HEK293T (cell line): ENCODE measurements at places on chromosomes 7 and 10.
A peak's percentile ranks its signal among the peaks of the same experiment; 100 is the strongest.

DNA sequence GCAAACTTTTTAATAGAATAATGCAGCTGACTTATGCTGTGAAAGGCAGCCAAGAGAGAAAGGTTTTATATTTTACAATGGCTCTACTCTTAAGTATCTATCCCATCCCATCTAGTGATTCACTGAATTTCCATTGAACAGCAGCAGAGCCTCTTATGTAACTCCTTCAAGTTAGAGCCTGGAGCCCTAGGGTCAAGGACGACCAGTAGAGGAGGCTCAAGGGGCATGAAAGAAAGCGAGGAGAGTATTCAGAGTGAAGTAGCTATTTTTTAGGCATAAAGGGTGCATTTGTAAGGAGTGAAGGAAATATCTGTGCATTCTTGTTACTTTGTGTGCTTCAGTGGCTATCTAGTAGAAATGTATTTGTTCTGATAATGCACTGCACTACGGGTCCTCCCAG lies 180.2 kb upstream of the TPK1 start:
- DNase-seq, result no peak

- no peak for DNase-seq
Observed at GRCh38 chr10:81704596-81704995, 170.4 kb upstream of the NRG3 start.

DNA sequence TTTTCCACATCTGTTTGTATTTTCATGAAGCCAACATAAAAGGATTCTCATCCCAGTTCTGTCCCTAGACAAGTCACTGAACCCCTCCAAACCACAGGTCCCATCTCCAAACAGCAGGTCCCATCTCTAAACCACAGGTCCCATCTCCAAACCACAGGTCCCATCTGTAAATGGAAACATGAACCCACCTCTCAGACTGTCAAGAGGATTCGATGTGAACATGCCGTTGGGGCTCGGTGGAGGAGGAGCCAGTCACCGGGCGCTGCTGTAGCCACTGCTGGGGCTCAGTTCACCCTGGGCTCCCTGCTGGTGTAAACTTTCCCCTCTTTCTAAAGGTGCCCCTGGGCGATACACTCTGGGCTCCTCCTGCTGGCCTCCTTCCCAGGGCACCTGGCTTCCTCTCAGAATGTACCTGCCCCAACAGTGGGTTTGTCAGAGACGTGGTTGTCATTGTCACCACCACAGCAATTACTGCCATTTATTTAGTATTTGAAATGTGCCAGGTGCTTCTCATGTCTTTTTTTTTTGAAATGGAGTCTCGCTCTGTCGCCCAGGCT lies 13.0 kb downstream of the LHPP start:
- DNase-seq, result no peak

DNA sequence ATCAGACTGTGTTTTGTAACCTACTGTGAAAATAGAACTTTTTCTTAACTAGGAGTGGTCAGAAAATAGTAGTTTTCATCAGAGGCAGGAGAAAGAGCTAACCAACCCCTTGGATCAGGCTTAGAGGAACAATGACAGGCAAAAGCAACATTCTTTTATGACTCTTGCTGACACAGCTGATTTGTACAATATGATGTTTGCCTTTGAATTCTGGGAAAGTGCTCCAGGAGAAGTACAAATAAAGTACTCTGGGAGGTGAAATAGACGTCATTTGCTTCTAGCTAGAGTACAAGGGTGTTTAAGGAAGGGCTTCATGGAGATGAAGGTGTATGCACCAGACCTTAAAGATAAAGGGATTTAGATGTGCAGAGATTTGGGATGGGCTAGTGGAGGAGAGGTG lies 75.1 kb upstream of the KIAA1217 start:
- DNase-seq, result no peak

GRCh38 chr7:123305840-123306375 lies 106.1 kb upstream of the SLC13A1 start:
- no peak for DNase-seq

- DNase-seq, result no peak
Observed at GRCh38 chr7:6504996-6505395, 46.3 kb downstream of the GRID2IP start.

DNA sequence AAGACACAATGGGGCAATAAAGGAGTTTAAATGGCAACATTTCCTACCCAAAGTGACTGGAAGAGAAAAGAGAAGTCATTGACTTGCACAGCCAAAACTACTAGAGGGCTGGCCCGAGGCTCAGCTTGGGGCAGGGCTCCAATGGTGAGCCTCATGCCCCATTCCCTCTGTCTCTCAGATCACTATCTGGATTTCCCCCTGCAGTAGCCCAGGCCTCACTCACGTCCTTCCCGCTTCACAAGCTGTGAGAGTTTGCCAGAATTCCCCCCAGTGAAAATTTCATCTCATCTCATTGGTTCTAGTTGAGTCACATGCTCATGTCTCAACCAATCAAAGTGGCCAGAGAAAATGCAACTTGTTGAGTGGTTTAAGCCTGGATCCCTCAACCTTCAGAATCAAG lies 181.3 kb downstream of the WDR11 start:
- DNase-seq, result no peak

DNA sequence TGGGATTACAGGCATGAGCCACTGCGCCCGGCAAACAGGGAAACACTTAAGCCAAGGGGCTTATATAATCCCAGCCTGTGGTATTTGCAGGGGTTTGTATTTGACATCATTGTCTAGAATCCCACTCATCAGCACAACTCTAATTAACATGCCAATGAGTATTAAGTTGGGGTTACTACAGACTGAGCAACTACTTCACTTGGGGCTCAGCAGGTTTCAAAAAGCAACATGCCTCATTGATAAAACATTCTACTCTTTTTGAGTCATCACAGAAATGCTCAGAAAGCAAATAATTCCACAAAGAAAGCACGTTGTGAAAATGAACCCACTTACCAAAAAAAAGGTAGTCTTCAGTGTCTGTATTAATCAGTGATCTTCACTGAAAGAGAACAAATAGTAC lies 236.9 kb upstream of the CELF2 start:
- no peak for DNase-seq

- no peak for DNase-seq
Observed at GRCh38 chr7:1829111-1829510, 159.0 kb downstream of the ELFN1 start.

DNA sequence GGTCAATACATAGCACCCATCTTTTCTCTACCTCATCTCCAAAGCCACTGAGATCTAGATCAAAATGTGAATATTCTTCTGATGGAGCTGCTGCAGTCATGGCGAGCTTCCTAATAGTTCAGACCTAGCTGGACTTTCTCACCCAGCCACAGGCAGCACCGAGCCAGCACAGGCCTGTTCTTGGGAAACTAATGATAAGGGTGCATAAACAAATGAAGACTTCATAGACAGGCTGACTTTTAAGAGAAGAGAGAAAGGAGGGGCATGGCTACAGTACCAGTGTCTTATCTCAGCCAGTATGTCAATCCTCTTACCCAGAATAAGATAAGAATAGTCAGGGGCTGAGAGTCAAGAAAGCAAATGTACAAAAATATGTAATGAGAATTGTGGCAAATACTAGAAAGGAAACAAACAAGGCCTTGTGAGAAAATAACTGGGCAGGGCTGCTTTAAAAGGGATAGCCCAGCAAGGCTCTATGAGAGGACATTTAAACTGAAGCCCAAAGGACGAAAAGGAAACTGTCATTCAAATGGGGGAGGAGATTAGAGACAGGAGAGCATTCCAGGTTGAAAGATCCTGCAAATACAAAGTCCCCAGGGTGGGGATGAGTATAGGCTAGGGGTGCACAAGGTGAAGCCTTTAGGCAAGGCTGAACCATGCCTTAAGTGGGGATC lies 21.8 kb upstream of the CDK14 start:
- no peak for DNase-seq

- no peak for DNase-seq
Observed at GRCh38 chr7:5094641-5095040, 49.0 kb downstream of the RBAK start.

- DNase-seq, result no peak
Observed at GRCh38 chr7:25091779-25092178, 33.3 kb downstream of the CYCS start.

GRCh38 chr10:70232155-70232858 lies 922 bp downstream of the PPA1 start:
- peak; percentile 26 for DNase-seq

DNA sequence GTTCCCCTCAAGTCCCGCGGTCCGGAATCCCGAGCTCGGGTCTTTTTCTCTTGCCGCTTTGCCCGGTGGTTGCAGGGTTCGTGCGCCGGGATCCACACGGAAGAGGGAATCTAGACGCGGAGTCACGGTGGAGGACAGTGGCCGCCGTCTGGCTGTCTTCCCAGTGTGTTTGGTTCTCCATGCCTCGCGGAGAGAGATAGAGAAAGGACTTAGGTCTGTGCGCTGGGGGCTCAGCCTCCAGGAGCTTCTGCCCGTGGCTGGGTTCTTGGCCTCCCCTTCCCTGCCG lies 1.6 kb downstream of the FFAR4 start:
- no peak for DNase-seq

- no peak for DNase-seq
Observed at GRCh38 chr7:141157138-141157765, 83.4 kb downstream of the TMEM178B start.

- DNase-seq, result no peak
Observed at GRCh38 chr7:69561266-69561960, 36.9 kb upstream of the AUTS2 start.

- DNase-seq, result peak; percentile 90
Observed at GRCh38 chr7:76260171-76260703, 42.2 kb upstream of the HSPB1 start.

DNA sequence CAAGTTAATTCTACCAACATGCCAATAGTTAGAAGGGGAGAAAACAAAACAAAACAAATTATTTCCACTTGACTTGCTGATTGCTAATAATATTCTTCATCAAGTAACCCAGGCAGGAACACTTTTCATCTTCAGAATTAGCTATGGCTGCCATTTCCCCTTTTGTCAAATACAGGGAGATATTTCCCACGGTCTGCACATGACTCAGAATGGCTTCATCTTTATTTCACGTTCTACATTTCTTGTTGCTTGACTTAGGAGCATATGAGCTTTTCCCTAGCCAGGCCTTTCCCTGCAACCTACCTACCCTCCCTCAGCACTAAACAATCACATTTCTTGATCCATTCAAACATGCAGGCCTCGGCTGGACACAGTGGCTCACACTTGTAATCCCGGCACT lies 6.5 kb downstream of the CPVL start:
- no peak for DNase-seq

DNA sequence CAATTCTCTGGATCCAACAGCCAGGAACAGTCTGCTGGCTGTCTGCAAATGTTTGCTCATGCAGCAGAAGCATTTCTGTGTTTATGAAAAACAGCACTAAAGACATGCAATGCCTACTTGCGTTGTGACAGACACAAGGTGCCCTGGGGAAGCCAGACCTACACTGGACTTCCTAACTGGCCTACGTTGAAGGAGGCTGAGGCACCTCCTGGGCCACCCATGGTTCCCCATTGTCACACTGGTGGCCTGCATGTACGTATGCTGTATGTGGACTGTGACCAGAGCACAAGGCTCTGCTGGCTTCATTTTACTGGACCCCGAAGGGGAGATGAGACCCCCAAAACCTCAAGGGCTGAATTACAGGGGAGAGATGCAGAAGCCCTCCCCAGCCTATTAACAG lies 27.7 kb downstream of the PSAP start:
- no peak for DNase-seq

DNA sequence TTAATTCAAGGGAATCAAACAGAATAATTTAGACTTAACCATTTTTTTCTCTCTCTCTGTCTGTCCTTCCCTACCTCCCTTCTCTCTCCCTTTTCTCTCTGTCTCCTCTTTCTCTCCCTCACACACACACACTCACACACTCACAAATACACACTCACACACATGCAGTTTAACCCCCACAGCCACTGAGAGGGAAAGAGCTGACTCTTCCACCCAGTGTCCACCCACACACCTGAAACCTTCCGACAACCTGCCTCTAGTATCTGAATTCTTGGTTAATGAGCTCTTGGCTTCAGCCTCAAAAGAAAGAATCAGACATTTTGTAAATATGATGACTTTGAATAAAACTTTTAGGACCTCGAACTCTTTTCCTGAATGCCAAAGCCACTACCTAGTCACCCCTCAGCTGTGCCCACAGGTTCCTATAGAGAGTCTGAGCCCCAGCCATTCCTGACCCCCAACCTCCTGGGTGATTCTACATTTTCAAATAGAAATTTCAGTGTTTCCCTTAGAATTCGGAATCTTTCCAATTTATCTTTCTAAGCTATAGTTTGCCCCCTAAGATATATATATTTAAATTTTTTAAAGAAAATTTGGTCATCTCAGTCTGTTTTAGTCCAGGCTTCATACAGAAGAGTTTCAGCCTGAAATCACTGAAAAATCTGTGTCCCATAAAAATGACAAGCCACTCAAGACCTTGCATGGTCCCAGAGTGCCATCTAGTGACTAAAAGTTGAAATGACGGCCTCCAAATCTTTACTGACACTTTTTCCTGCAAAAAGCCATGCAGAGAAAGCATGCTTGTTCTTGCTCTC lies 202.8 kb downstream of the IPMK start:
- peak; percentile 53 for DNase-seq

DNA sequence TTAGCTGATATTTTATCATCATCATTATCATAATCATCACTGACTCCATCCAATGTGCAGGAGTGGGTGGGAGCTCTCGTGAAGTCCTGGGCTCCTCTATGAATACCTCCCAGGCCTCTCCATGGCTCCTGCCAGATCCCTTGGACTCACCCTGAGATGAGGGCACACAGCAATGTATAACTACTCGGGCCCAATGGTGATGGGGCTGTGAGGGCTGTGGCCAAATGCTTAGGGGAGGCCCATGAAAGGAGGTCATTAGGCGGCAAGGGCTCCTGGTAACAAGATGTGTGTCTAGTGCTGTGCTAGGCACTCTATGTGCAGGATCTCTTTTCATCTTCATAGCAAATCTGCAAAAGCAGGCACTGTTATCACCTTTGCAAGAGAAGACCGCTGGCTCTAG lies 270.9 kb downstream of the GLRX3 start:
- no peak for DNase-seq

DNA sequence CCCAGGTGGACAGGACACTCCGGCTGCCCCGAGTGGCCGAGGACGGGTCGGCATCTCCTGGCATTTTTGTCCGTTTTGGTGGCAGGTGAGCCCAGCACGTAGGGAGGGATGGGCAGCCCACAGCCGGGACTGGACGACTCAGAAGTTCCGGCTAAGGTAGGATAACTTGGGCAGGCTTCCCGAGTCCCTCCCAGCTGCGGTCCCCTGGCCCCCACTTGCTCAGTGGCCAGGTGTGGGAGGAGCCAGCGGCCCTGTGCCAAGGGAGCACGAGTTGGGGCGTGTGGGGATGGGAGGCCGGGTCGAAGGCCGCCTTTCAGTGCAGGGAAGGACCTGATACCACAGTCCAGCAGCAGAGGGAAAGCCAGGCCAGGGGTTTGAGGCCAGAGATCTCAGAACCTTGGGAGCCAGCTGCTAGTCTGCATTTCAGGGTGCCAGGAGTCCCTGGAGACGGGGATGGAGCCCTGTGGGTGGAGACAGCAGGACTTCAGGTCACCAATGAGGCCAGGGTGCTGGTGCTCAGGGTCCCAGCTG lies 58.5 kb downstream of the PWWP2B start:
- DNase-seq, result no peak
